ENCODE measurements at places on chromosomes 1 and 21.

DNA sequence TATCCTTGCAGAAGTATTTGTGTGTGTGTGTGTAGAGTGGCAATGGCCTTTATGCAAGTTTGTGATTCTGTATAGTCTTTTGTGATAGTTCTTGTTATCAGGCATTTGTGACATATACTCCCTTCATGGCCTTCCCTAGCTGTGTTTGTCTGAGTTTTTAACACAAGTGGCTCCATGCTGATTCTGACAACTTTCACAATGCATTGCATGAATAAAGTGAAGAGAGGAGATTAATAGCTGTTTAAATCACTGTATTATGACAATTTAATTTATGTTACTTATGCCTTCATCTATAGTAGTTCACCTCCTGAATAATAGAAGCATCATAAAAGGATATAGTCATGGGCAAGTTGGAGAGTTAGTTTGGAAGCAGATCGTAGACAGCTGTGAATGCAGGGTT lies 17.2 kb upstream of the MCOLN3 start:
- no peak for DNase-seq

GRCh38 chr1:230248889-230249270 lies 177.3 kb downstream of the PGBD5 start:
- DNase-seq: no peak

DNA sequence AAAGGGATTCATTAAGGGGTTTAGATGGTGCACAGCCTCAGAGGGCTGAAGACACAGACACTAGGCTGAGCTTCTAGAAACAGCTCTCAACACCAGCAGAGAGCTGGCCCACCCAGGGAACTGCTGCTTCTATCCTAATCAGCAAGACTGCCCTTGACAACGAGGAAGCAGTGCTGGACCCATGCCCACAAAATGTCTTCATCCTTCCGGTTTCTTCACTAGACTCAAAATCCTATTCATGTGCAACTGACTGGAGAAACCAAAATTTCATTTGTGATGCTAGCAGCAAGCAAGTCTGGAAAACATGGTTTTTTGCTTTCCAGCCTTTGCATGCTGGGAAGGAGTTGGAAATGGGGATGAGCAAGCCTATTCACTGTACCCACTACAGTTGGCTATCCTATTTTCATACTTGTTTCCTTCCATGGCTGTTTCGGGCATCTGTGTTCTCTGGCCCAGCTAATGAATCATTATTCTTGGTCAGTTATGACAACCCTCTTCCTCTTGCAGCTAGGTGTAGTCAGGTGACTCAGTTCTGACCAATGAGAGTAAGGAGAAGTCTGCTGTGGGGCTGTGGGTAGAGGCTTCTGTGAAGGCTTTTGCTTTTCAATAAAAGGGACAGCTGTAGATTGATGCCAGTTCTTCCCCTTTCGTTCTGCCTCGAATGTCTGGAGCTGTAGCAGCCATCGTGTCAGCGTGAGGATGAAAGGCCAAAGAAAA lies 14.6 kb upstream of the TMEM61 start:
- no peak for DNase-seq

- DNase-seq: no peak
Measured at GRCh38 chr1:79638382-79638781, 631.9 kb upstream of the ADGRL4 start.

DNA sequence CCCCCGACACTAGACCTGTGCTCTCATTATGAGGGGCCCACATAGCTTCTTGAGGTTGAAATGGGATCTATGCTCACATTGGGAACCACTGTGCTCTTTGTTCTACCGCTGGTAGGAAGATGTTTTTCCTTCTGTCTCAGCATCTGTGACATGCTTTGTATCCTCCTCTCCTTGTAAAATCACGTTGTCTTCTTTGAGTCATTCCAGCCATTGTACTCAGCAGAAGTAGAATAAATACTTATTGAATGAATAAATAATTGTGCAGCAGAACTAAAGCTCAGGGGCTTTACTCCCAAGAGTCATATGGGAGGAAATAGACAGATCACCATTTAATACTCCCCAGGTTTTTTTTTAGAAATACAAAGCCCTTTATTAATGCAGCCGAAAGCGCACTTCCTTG lies 66.3 kb upstream of the EDEM3 start:
- DNase-seq: no peak

GRCh38 chr1:184788970-184789369 lies 34.3 kb upstream of the EDEM3 start:
- DNase-seq: no peak

Data from esophagus squamous epithelium (tissue), 5 donors.